ENCODE measurements at places on chromosomes 6 and 20.
A peak's percentile ranks its signal among the peaks of the same experiment; 100 is the strongest.

- peak; percentile 81 for DNase-seq
These were observed at the start of gene SNX21 for GRCh38 chr20:45833030-45833882. Gene SNX21, plus strand, starts transcription at chr20:45833799. Its CDS starts 121 bp downstream, at chr20:45833920.

DNA sequence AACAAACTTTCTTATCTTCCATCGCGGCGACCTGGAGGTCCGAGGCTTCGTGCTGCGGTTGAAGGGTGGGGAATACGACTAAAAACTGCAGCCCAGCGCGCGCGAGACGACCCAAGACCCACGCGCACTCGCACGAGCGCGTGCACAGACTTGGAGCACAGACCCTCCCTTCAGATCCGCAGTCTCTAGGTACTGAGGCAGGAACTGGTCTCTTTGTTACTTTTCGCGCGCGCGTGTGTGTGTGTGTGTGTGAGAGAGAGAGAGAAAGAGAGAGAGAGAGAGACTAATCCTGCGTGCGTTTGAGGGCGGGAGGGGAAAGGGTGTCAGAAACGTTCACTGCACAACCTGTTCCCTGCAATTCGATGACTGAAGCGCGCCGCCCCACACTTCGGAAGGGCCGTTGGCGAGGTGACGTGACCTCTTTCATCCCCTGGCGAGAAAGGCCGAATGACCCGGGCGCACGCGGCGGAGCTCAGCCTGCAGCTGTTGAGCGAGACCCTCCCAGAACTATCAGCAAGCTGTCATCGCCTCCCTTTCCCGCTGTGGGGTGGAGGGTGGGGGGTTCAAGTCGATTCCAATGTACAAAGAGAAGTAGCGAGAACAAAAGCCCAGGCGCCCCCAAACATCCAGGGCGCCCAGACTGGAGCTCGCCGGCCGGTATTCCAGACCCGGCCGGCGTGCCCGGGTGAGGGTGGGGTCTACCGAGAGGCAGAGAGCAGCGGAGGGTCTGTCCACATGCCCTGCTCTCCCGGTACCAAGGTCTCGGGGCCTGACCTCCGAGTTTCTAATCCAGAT lies 1.5 kb upstream of the TUBB2B start:
- DNase-seq = no peak

GRCh38 chr6:20113649-20114224 lies 98.5 kb downstream of the MBOAT1 start:
- DNase-seq = no peak

- no peak for DNase-seq
These were observed 8.4 kb downstream of the ZNF831 start for GRCh38 chr20:59171986-59172385.

DNA sequence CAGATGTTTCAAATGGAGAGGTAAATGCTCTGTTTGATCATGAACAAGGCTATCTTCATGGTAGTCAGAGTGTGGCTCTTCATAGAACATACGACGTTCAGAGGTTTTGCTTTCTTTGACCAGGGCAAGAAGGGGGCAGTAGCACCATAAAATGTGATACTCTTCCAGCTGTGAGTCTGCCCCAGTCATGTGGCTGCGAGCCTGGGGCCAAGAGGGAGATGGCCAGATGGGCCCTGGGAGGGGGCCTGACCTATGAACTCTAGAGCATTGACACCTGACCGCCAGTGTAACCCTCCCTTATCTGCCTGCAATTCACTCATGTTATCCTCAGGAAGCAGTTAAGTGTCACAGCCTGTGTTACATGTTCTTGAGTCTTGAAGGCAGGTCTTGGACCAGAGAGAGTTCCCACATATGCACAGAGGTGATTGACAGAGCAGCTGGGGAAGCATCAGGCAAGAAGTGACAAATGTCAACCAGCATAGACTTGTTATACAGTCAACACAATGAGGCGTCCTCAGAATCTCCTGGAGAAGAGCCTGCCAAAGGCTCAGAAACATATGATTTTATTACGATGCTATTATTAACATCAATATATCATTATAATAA lies 55.0 kb downstream of the SCML4 start:
- no peak for DNase-seq

- no peak for DNase-seq
These were observed 53.5 kb downstream of the STXBP5 start for GRCh38 chr6:147257760-147258159.

GRCh38 chr20:58970146-58970545 lies 10.9 kb upstream of the NELFCD start:
- DNase-seq = no peak

DNA sequence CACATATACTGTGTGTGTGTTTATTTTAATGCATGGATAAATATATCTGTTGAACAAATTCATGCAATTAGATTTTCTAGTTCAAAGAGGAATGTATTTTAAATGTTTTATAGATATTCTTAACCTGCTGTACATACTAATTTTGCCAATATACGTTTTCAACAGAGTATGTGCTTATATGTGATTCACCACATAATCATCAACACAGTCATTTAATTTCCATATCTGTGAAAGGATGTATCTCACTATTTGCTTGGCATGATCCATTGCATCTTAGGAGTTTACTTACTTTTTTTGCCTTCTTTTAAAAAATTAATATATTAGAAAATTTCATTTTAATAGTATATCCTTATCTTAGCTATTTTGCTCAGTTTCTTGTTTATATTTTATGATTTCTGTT lies 902.3 kb upstream of the CITED2 start:
- DNase-seq = no peak

- DNase-seq = no peak
These were observed 78.0 kb upstream of the LYRM2 start for GRCh38 chr6:89716532-89716931.

GRCh38 chr6:81293896-81294295 lies 458.6 kb downstream of the TENT5A start:
- DNase-seq = no peak

- no peak for DNase-seq
These were observed 89.9 kb upstream of the PTCHD4 start for GRCh38 chr6:48200869-48201390.

DNA sequence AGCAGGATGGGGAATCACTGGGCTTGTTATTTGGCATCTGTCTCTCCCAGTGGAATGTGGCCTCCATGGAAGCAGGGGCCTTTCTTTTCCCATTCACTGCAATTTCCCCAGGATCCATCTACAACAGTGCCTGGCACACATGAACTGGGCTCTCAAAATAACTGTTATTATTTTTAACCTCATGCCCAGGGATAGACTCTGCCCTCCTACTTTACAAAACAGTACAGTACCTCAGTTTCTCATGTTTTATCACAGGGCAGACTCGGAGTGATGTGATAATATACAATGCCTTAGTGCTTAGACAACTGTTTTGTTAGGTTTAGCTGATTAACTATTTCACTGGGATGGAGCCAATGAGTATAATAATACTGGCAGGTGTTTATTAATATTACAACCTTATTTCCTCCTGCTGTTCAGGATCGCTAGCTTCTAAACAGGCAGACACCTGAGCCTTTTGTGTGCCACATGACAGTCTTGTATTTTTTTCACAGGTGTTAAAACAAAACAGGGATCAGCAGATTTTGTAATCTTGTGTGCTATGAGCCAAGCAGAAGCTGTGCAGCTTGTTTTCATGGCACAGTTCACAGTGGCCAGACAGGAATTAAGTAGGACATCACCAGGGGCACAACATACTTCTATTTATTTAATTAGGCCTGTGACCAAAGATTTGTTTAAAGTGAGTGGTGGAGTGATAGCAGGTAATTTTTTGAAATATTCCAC lies 157.7 kb upstream of the EYA4 start:
- no peak for DNase-seq

DNA sequence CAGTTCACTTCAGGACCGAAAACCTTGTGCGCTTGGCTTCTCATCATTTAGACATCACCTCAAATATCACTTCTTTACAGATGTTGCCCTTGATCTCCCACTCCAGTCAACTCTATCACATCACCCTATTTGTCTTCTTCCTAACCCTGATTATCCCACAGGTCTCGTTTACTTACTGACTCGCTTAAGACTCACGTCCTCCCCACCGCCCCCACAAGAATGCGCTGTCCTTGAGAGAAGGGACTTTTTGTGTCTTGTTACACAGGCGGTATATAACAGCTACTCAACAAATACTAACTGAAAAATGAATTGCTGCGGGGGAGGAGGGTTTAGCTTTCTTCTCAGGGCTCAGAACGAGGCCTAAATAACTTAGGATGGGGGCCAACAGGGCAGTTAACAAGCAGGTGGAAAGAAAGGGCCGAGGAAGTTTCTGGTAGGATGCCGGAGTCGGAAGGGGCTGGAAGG lies 527 bp downstream of the TOMM34 start:
- no peak for DNase-seq

GRCh38 chr20:63404129-63405085 lies 43.3 kb upstream of the CHRNA4 start:
- DNase-seq = no peak

- no peak for DNase-seq
These were observed 63.7 kb upstream of the CCN6 start for GRCh38 chr6:111990214-111990613.

- no peak for DNase-seq
These were observed 88.6 kb downstream of the RNF217 start for GRCh38 chr6:125050663-125051318.

- DNase-seq = no peak
These were observed 27.9 kb downstream of the CDC5L start for GRCh38 chr6:44415449-44415848.

DNA sequence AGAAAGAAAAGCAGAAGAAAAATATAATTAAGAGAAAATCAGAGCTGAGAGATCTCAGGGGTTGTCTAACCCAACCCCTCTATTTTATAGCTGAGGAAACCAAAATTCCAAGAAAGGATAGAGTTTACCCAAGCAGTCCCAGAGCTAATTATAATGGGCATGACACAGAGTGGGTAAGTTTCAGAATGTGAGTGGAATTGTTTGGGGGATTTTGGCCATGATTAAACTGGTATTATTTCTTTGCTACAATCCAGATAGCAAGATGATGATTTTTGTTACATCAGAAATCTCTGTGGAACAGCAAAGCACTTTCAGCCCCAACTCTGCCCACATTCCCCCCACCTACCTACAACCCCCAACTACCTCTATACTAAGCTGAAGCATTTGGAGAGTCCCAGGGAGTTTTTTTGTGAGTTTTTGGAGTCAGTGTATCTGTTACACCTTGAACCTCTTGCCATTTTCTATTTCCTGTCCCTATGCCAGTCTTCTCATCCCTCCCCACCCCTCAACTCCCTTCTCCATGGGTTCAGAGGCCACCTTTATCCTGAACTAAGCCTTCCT lies 24.7 kb downstream of the POFUT1 start:
- no peak for DNase-seq

DNA sequence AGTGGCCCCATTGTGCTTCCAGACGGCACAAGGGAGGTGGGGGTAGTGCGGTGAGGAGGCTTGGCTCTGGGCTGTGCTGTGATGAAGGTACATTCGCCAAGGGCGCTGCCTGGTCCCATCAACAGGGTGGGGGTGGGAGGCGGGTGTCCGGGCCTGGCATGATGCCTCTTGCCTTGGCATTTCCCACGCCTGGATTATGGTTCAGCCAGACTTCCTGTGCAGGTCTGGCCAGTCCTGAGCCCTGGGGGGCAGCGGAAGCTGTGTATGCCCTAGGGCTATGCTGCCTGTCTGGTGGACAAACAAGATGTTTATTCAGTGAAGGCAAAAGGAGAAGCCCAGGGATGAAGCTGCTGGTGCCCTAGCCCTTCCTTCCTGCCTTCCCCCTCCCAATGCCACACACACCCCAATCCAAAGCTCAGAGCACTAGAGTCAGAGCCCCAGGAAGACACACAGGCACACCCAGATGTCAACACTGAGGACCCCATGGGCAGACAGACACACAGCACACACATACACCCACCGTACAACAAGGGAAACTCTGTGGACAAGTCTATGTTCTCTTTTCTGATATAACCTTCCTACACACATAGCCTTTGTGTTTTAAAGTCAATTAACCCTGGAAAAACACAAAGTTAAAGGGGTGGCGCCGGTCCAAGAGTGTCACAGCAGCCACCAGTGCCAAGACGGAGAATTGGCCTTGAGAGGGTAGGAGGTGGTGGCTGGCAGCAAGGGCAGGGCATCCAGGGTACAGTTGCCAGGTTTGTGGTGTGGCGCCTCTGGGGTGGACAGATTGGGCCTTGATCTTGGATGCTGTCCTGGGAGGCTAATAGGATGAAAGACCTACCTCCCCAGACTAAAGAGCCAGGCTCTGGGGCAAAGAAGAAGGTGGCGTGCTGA lies 54.7 kb upstream of the SAYSD1 start:
- DNase-seq = no peak

DNA sequence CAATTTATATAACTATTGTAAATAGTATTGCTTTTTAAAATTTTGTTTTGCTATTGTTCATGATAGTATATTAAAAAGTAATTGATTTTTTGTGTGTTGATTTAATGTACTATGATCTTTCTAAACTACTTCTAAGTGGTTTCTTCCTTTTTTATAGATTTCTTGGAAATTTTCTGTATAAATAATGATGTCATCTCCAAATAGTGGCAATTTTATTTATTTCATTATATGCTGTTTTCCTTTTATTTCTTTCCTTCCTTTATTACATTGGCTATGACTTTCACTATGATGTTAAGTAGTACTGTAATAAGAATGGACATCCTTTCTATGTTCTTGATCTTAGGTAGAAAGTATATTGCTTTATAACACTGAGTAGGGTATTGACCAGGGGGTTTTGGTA lies 451.5 kb upstream of the SPTLC3 start:
- no peak for DNase-seq

DNA sequence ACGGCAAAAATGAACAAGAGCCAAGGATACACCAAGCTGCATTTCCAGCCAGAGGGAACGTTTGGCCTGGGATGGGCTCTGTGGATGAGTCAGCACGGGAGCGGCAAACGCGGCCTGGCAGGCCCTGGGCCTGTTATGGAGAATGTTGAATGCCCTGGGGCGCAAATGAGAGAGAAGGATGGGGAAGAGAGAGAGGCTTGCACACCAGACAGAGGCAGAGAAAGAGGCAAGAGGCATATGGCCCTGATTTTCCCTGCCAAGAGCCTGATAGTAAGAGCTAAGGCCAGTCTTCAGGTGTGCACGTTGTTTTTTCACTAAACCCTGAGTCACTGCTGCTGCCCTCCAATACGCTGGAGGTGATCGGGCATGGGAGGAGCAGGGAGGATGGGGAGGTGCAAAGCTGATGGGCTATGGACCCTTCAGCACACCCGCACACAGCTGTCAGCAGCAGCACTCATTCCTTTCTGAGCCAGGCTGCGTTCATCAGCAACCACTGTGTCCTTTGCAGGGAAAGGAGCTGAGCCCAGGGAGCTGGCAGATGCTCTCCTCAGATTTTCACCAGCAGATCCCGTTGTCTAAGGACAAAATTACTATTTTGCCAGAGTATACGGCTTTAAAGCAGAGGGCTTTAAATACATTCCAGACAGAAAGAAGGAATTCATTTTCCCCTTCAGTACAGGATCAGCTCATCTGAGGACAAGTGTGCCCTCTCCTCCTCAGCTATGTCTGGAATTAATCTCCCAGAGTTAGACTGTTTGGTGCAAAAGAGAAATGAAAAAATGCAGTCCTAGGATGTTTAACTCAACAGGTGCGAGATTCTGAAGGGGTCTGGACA lies 61.7 kb upstream of the SLC22A23 start:
- DNase-seq = peak; percentile 31
